Neural crest cell (in vitro differentiated cells): ENCODE measurements at places on chromosomes 6 and 20.

- DNase-seq: no peak
Measured at GRCh38 chr20:19992996-19993908, 23.9 kb upstream of the NAA20 start.

DNA sequence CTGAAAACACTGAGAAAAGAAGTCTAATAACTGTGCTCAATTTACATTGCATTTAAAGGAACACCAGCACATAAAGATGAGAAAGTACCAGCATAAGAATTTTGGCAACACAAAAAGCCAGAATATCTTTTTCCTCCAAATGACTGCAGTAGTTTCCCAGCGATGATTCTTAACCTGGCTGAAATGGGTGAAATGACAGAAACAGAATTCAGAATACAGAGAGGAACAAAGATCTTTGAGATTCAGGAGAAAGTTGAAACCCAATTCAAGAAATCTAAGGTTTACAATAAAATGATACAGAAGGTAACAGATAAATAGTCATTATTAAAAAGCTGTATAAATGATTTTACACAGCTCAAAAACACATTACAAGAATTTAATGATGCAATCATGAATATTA is 197.0 kb upstream of the EYS start:
- DNase-seq: no peak

DNA sequence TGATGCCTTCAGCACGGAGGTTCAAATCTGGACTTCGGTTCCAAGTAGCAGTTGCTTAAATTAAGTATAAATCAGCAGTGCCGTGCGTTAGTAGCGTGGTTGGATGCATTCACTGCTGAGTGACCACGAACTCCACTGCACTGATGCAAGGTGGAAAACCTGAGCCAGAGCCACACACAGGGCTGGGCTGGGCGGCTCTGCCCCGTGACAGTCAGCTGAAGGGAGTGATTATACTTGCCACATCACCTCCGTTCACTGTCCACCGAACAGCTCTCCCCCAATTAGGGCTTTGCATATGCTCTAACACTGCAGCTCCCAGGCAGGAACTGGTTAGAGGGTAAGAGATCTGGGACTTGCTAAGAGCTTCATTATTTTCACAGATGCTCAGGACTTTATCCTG is 22.2 kb downstream of the PPP1R3G start:
- no peak for DNase-seq

DNA sequence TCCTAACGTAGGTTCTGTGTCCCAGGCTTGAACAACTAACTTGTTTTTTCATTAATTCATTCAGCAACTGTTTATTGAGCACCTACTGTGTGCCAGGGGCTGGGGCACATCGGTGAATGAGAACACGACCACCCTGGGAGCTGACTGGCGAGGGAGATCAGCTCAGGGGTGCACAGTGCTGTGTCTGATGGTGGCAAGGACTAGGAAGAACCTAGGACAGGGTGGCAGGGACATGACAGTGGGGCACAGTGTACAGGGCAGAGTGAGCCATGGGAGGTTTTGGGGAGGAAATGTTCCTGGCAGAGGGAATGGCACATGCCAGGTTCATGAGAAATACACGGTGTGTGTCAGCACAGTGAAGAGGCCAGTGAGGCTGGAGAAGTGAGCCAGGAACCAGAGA is 76.7 kb downstream of the BMP7 start:
- no peak for DNase-seq

DNA sequence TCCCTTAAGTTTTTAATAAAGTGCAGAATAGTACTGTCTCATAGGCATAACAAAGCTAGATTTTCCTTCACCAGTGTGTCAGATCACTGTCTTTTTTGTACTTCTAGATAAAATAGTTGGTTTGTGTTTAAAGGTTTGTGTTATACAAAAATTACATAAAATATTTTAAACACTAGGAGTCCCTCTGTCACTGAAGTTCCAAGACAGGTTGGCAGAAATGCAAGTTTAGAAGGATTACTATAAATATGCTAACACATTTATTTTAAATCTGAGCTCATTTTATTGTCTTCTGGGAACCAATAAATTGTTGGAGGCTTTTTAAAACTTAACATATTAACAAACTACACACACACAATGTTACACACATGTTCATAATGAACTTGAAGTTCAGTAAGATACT is 30.8 kb upstream of the RUNX2 start:
- DNase-seq: no peak

DNA sequence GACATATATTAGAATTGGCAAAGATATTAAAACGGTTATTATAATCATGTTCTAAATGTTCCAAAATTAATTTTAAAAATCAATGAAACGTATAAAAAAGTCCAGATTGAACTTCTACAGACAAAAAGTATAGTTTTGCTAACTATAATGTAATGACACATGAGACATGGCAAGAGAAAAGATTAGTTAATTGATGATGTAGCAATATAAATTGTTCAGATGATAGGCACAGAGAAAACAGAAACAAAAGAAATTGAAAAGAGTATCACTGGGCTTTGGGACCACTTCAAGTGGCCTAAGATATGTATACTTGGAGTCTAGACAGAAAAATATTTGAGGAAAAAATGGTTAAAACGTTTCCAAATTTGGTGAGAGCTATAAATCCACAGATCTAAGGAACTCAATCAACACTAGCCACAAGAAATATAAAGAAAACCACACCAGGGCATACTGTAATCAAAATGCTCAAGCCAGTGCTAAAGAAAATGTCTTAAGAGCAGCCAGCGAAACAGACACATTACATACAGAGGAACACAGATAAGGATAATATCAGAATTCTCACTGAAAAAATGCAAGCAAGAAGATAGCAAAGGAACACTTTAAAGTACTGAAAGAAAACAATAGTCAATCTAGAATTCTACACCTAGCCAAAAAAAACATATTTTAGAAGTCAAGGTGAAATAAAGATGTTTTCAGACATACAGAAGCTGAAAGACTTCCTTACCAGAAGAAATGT is 172.6 kb upstream of the FOXQ1 start:
- no peak for DNase-seq
